SJSA1 (cell line): ENCODE measurements at places on chromosomes 3 and 15.

GRCh38 chr3:136171097-136171542 lies 25.0 kb downstream of the MSL2 start:
- no peak for DNase-seq

DNA sequence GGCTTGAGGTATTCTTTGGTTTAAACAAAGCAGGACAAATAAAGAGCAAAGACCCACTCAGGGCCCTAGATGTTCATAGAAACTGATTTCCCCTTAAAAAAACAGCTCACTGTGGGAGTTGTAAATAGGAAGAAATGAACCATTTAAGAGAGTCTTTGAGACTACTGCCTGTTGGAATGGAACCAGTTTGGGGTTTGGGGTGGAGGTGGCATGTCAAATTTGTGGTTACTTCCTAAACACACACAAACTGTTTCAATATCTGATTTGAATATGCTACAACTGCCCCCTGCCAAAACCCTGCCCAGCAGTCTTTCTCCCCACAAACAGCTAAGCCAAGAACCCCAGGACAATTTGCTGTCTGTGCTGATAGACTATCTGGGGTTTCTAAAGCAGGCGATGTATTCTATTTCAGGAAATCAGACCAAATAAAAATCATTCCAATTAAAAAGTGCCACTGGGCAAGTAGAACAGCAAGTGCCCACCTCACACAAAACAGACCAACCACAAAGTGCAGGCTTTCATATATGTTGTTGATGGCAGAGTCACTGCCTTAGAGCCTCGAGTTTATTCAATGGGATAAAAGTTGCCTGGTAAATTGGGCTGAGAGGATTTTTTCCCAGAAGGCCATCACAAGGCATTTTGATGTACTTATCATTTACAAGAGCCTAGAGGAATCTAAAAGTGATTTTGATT lies 293.9 kb upstream of the PROK2 start:
- no peak for DNase-seq

DNA sequence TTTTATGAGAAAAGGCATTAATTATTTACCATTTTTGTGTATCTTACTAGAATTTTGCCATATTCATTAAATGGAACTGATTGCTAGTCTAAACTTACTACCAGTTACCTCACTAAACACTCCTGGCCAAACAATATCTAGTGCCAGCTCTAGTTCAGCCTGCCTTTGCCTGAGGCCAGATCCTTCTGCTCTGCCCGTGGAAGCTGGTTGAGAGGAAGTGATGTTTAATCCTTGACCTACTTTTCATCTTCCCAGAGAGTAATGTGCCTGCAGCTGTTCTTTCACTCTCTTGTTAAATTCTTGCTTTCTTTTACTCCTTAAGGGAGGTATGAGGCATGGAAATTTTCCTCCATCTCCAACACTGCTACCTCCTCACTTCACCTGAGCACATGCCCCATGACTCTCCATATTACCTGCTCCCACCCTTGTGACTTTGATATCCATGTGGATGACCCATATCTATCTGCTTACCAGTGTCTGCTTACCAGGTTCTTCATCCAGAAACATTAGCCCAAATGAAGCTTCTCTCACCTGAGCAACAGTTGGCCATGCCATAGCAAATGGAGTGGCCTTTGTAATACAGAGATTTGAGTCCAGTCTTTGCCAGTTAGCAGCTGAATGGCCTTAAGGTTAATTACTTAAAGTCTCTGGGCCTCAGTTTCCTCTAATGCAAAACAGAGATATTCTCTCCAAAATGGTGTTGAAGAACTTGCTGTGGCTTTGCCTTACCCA lies 53.4 kb downstream of the UBE2E1 start:
- no peak for DNase-seq

DNA sequence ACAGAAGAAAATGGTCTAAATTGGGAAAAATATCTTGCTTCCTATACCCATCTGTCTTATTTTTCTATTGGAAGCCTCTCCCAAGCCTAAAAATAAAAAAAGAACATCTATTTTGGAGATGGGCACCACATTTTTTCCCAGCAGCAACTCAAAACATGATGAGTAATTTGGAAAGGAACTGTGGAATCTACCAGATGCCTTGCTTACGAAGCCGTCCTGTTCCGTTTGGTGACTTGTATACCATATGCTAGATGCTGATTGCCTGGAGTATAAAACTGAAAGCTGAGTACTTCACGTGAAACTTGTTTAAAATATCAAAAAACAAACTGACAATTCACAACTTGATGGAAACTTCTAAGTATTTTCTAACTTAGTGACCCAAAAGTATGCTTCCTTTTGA lies 491.0 kb downstream of the ROBO2 start:
- no peak for DNase-seq

GRCh38 chr3:190686011-190686410 lies 172.1 kb downstream of the IL1RAP start:
- DNase-seq = no peak

GRCh38 chr3:156106721-156107373 lies 13.5 kb upstream of the KCNAB1 start:
- DNase-seq = no peak

- DNase-seq = peak; percentile 47
Observed at GRCh38 chr3:44323341-44323955, 15.1 kb upstream of the TCAIM start.

DNA sequence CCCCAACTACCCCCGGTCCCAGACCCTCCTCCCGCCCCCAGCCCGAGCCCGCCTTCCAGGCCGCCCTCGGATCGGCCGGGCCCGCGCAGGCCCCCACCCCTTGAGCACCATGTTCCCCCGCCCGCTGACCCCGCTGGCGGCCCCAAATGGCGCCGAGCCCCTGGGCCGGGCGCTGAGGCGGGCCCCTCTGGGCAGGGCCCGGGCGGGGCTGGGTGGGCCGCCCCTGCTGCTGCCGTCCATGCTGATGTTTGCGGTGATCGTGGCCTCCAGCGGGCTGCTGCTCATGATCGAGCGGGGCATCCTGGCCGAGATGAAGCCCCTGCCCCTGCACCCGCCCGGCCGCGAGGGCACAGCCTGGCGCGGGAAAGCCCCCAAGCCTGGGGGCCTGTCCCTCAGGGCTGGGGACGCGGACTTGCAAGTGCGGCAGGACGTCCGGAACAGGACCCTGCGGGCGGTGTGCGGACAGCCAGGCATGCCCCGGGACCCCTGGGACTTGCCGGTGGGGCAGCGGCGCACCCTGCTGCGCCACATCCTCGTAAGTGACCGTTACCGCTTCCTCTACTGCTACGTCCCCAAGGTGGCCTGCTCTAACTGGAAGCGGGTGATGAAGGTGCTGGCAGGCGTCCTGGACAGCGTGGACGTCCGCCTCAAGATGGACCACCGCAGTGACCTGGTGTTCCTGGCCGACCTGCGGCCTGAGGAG lies 472 bp downstream of the CHST14 start:
- peak; percentile 53 for DNase-seq

DNA sequence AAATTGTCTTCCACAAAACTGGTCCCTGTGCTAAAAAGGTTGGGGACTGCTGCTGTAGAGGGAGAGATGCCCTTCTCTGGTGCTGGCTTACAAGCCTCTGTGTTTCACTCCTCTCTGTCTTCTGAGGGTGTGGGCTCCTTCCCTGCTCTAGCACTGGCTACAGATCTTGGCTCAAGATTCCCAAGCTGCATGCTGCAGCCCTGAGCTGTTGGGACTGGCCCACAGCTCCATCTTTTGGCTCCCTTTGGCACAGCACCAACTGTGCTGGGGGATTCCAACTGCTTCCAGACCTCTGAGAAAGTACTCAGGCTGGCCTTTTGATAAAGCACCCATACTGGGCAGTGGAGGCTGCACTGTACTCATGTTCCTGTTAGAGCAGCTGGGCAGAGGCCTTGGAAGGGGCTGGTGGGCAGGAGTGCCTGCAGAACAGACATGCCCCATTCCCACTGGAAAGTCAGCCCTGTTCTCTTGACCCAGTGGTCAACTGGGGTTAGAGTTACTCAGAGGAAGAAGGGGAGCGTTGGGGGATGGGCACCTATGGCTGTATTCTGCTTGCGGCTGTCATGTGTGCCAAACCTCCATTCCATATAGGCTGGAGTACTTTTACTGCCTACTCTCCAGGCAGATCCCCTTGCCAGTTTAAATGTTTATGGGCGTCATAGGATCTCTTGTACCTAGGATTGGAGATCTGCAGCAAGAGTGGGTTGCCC lies 55.7 kb downstream of the GALK2 start:
- peak; percentile 52 for DNase-seq

DNA sequence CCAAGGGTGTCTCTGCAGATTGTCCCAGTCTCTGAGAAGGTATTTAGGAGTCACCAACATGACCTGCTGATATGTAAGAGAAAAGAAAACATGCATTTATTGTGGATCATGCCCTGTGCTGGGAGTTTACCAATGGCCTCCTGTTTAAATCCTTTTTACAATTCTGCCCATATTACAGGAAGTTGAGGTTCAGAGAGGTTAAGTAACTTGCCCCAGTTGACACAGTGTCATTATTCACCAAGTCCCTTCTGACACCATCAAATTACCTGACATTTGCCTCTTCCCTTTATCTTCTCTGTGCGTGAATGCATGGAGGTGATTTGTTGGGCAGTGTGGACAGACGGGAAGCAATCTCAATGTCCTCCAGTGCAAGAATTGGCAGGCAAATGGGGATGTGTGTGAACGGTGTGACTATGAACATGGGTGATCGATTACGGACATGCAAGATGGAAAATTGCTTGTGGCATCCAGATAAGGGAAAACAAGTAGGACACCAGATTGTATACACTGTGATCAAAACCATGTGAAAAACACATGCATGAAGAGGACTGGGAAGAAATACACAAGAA lies 27.3 kb downstream of the ZNF710 start:
- no peak for DNase-seq

DNA sequence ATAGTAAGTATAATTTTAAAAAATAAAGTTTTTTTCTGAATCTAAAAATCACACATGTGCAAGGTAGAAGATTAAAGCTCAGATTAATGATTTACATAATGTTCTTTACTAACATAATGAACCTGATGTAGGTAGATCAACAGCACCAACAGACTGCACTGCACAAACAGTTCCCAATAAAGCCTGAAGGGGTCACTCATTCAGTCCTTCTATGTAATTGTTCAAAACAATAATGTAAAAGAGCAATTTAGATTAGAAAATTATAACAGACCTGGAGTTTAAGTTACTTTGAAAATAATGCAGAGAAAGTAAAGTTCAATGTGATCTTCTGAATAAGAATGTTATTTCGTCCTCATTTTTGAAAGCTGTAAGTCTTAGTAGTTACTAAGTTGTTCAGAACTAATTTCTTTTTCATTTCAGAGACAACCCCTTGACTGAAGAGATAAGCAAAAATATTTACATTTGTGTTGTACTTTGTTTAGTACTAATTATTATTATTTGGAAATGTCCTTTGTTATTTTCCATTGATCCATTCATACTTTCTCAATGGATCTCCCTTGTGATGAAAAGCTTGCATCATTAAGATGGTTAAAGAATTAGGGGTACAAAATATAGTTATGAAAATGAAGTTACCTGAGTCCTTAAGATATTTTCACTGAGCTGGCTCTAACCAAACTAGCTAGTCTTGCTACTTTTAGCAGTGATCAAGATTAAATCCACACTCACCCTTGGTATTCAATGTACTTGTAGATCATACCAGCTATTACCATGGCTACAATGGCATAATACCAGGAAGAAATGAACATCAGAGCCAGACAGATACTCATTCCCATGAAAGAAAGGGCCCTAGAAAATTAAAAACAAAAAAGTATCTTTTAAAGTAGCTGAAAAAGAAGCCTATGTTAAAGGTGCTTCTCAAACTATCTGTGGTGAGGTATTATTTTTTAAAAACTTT lies 16.8 kb downstream of the EMC4 start:
- DNase-seq = no peak

- DNase-seq = no peak
Observed at GRCh38 chr3:177528306-177529070, 331.2 kb upstream of the TBL1XR1 start.

- DNase-seq = no peak
Observed at GRCh38 chr3:71453319-71453718, 130.2 kb downstream of the FOXP1 start.

DNA sequence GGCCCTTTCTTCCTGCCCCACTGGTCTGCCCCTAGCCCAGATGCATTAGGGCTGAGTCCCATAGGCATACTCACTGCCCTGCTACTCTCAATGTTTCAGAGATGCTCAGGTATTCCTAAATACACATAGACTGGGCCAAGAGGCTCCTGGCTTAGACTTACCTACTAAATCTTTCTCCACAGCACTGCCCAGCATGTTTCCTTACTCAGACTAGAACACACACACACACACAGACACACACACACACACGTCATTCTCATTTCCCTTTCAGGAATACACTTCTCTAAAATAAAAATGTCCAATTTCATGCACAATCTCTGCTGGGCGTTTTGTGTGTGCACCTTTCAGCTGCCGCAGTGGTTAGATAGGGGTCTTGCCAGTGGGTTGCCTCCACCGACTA lies 175.7 kb downstream of the FAM43A start:
- no peak for DNase-seq

DNA sequence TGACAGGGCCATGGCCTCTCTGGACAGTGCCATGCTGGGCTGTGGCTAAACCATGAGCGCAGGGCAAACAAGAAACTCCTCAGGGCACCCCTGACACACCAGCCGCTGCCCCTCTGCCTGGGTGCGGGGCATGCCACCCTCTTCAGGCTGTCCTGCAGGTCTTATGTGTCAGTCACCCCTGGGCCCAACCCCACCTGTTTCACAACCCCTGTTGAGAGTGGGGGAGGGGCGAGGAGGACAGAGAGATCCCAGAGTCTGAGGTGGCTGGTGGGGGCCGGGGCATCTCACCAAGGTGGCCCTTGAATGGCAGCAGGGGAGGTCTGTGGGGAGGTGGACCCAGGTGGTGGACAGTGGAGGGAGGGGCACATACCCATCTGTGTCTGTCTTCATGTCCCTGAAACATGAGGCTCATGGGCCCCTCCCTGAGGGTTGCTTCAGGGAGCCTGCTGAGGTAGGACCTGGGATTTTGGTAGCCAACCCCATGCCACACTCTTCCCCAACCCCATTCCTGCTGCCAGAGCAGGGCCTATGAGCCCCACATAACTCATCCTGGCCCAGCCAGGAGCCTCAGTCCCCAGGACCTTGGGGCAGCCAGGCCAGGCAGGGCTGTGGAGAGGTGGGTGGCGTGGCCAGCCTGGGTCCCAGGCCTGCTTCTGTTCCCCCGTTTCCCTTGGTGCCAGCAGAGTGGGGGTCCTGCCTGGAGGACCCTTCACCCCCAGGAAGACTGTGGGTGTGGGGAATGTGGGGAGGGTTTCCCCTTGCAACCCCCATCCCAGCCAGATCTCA lies 1.7 kb upstream of the STAB1 start:
- DNase-seq = no peak

- no peak for DNase-seq
Observed at GRCh38 chr3:4795905-4796304, 183.3 kb upstream of the BHLHE40 start.

- no peak for DNase-seq
Observed at GRCh38 chr3:112365636-112366035, 32.7 kb downstream of the CD200 start.

- no peak for DNase-seq
Observed at GRCh38 chr15:25792128-25792527, 71.0 kb downstream of the ATP10A start.
